ENCODE measurements at places on chromosomes 6 and 20. TPM values are rescaled to one million over a fixed set of nuclear protein-coding genes. Genes with fewer than 3 reads are reported as not detected.

Gene APCDD1L
- not detected for total RNA-seq

Gene ZC2HC1B
- total RNA-seq = not detected

Gene OLIG3
- 0.14 TPM for total RNA-seq

Gene RGS19
- 21.5 TPM for total RNA-seq

Gene KIF16B
- total RNA-seq = 8.3 TPM

Gene GGTLC1
- total RNA-seq = not detected

Gene CST5
- not detected for total RNA-seq

Gene TRIM39
- total RNA-seq = 17.1 TPM

Gene SIRPG
- total RNA-seq = 46.9 TPM

Gene PRDM13
- total RNA-seq = not detected

Gene WFDC5
- total RNA-seq = not detected

Gene HEBP2
- total RNA-seq = 30.9 TPM

Gene AP5S1
- total RNA-seq = 17.8 TPM

Gene TREM1
- total RNA-seq = not detected

All from activated naive CD4-positive, alpha-beta T cell treated with anti-CD3 and anti-CD28 coated beads, Interleukin-2, amount 50 U/mL, for 72 hours (primary cell).